ENCODE measurements at places on chromosomes 3 and 15.

DNA sequence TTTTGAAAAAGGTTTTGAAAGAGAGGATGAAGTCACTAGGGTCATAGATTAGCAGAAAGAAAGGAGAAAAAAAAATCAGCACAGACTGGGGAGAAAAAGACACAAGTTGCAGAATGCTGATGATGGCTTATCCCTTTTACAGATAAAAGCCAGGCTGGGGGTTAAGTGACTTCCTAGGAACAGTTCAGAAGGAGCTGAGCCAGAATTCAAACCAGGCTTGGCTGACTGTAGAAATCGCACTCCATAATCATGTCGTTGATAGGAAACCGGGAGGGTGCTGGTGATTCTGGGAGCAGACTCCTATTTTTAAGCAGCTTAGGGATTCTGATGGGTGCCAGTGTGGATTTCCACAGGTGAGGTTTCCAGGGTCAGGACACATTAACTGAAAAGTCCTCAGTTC is 159.5 kb upstream of the BHLHE40 start:
- no peak for DNase-seq

DNA sequence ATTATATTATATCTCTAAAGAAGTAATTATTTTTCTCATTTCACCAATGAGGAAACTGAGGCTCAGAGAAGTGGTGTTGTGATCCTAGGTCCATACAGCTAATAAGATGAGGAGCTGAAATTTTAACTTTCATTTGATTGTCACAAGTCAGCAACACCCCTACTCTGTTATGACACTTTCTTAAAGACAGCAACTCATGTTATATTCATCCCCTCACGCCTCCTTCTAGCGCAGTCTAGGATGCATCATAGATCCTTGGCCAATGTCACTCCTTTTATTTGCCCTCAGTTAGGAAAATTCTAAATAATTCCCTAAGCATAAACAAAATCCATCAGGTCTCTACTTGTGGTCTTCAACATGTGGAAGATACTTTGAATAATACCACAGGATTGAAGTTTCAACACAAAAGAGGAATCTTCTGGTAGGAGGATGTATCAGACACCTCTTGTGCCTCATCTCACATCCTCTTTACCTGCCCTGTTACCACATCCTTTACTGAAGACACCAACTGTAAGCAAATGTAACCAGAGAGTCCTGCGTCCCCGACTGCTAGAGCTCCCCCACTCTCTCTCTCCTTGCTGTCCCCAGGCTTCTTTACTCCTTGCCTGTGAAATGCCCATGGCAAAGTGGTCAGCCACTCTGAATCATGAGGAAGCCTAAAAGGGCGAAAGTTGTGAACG is 53.7 kb downstream of the TRIM42 start:
- no peak for DNase-seq

GRCh38 chr3:46865546-46865945 is 2.3 kb upstream of the MYL3 start:
- peak; percentile 25 for DNase-seq

DNA sequence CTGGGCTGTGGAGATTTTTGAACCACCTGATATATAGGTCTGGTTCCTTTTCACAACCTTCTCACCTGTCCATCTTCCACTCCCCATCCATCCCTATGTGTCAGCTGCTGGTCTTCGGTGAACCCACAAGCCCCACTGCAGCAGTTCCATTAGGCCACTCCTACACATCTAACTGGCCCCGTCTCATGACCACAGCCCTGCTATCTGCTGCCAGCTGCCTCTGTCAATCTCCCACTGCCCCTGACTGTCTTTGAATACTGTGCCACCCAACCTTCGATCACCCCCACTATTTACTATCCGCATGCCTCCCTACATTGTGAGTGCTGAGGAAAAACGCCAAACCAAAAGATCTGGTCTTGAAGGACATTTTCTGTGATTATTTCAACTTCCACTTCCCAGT is 795.4 kb downstream of the IGSF11 start:
- DNase-seq = no peak
